ENCODE measurements at places on chromosomes 3 and 15. TPM values are rescaled to one million over a fixed set of nuclear protein-coding genes. Genes with fewer than 3 reads are reported as not detected.

The SSUH2 gene
- 0.49 TPM for total RNA-seq

The SIN3A gene
- total RNA-seq, result 30.2 TPM

The LCMT2 gene
- 11.6 TPM for total RNA-seq

The CNTN3 gene
- 28.3 TPM for total RNA-seq

The DNASE1L3 gene
- 0.74 TPM for total RNA-seq

The SNTN gene
- total RNA-seq, result not detected

The SEMA6D gene
- 49.4 TPM for total RNA-seq

The PYGO1 gene
- 42.5 TPM for total RNA-seq

The C3orf80 gene
- total RNA-seq, result 9.6 TPM

The TMEM212 gene
- not detected for total RNA-seq

The ZNF774 gene
- 6.9 TPM for total RNA-seq

The CD96 gene
- 0.25 TPM for total RNA-seq

The LMLN gene
- 8.6 TPM for total RNA-seq

The SLC12A1 gene
- total RNA-seq, result 0.98 TPM

The NR2E3 gene
- not detected for total RNA-seq

The GDPGP1 gene
- 4.4 TPM for total RNA-seq

The CCDC80 gene
- total RNA-seq, result 5.4 TPM

All from temporal lobe (tissue), 4 donors.